ENCODE measurements at places on chromosomes 6 and 20.

GRCh38 chr20:15895126-15895525, 678.1 kb downstream of the KIF16B start:
- peak; percentile 38 for DNase-seq

GRCh38 chr20:44959638-44960102, 527 bp downstream of the TOMM34 start:
- no peak for DNase-seq

DNA sequence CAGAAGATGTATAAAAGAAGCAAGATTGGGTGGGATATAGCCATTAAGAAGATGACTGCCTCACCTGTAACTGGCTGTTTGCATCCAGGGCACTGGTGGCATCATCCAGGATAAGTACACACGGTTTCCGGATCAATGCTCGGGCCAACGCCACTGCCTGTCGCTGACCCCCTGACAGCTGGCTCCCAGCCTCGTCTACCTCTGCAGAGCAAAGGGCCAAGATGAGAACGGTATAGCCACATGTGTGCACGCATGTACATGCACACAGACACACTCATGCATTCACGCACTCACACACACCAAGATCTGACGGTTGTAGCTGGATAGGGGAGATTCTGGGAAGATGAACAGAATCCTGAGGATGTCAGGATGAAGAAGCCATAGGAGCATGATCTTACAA, 3.2 kb upstream of the PSMB8 start:
- DNase-seq: no peak

DNA sequence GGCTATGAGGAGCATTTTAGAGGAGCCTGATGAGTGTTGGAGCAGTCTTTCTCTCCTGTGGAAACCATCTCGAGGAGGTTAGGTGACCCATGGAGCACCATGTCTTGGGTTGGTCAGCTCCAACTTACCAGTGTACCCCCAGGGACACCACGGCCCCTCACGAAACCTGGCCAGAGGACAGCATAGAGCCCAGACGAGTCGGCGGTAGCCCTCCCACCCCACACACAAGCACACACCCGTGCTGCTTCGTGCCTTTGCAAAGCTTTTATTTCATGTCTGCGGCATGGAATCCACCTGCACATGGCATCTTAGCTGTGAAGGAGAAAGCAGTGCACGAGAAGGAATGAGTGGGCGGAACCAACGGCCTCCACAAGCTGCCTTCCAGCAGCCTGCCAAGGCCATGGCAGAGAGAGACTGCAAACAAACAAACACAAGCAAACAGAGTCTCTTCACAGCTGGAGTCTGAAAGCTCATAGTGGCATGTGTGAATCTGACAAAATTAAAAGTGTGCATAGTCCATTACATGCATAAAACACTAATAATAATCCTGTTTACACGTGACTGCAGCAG, 53.6 kb downstream of the EZR start:
- no peak for DNase-seq

GRCh38 chr6:10256113-10256690, 158.7 kb downstream of the TFAP2A start:
- DNase-seq: no peak

- no peak for DNase-seq
These were observed 150.3 kb downstream of the OTOR start for GRCh38 chr20:16898433-16898832.

GRCh38 chr20:25487306-25487705, 79.8 kb downstream of the GINS1 start:
- DNase-seq: no peak

Data from astrocyte of the hippocampus (primary cell).